Liver (tissue), 10 donors: ENCODE measurements at places on chromosomes 7 and 10. TPM values are rescaled to one million over a fixed set of nuclear protein-coding genes. Genes with fewer than 3 reads are reported as not detected.
A peak's percentile ranks its signal among the peaks of the same experiment; 100 is the strongest.

The SLC18A3 gene
- total RNA-seq = not detected

GRCh38 chr7:99554939-99555338 is 3.0 kb upstream of the FAM200A start:
- no peak for DNase-seq

GRCh38 chr10:60777696-60778213 is 523 bp upstream of the CDK1 start:
- DNase-seq = no peak

- no peak for DNase-seq
Observed at GRCh38 chr7:17044396-17044795, 162.6 kb upstream of the AGR3 start.

DNA sequence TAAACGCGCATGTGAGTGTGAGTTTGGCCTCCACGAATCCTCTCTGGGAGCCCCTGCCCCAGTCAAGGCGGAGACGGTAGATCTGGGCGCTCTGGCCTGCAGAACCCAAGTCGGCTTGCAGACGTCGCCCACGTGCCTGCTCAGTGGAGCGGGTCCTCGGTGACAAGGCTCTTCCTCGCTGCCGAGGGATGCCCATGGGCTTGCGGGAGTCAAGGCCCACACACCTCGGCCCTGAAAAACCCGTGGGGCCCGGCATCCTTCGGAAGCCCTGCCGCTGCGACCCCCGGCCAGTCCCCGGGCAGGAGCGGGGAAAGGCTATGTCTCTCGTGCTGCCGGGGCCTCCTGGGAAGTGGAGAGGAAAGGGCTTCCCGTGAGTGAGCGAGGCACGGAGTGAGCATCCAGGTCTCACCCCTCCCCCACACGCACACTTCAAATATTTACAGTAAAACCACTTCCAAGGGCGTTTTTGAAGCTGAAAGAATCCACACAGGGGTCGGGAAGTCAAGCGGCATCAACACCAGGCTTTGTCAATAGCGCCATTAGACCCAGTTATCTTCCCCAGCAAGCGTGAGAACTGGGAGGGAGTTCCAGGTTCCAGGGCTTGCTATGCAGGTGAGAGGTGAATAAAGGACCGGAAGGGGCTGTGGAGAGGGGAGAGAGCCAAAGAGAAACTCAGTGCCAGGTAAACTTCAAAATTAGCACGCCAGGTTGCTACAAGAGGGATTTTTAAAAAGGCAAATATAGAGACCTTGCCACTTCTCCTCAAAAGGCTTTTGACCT is 1.1 kb upstream of the MNX1 start:
- no peak for DNase-seq

The TSPAN12 gene
- 21.5 TPM for total RNA-seq

The METTL27 gene
- 1.0 TPM for total RNA-seq

DNA sequence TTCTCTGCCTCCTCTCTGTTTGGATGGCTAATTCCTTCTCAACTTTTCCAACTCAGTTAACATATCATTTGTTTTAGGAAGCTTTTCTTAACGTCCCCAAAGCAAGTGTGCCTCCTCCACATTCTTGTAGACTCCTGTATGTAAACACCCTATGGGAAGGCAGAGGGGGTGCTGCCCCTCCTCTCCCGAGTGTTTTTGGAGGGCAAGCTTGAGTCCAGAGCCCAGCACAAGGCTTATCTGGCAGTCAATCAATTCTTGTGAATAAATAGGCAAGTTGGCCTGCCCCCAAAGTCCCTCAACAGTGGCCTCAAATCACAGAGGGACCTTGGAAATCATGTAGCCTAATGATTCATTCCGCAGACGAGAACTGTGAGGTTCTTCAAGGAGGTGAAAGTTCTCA is 305.6 kb downstream of the RPS24 start:
- DNase-seq = peak; percentile 12

The STEAP4 gene
- 43.8 TPM for total RNA-seq

The PDE6C gene
- total RNA-seq = not detected
